GM03348 (cell line): ENCODE measurements at places on chromosomes 7 and 10.

GRCh38 chr7:138233189-138233588 lies 156.9 kb downstream of the AKR1D1 start:
- no peak for DNase-seq

DNA sequence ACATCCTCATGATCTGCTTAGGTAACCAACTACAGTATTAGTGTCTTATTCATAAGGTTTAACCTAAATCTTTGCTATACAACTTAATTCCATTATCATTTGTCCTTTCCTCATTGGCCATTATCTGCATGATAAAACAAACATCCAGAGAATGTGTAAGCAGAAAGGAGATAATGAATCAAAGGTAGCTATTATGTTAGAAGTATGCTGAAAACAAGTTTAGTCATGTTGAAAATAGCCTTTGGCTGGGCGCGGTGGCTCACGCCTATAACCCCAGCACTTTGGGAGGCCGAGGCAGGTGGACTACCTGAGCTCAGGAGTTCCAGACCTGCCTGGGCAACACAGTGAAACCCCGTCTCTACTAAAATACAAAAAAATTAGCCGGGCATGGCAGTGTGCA lies 78.2 kb downstream of the NT5C2 start:
- no peak for DNase-seq

DNA sequence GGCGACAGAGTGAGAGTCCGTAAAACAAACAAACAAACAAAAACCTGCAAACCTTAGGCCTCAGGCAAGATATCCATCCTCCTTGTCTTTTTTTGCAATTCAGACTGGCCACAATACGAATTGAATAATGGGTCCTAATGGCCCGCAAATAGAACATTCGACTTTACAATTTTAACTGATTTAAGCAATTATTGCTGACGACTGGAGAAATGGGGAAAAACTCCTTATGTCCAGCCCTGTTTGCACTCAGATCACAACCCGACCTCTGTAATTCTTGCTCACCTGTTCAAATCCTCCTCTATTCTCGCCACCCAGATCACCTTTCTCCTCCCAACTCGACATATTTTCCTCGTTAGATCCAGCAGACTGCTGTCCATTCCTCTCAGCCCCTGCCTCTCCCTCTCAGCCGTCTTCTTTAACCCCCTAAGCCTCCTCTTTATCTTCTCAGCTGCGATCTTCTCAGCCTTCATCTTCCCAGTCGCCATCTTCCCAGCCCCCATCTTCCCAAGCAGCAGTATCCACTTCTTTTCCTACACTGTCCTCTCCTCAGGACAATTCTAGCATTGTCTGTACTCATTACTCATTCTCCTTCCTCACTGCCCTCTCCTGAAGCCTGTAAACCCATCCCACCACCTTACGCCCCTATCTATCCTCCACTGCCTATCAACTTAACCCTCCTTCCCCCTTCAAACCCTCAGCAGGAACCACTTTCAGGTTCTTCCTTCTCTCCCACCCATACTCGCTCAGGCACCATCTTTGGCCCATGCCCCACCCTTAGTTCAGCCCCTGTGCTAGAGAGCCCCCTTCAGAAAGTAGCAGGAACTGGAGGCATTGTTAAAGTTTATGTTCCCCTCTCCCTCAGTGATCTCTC lies 61.8 kb downstream of the LRRC17 start:
- DNase-seq = no peak

DNA sequence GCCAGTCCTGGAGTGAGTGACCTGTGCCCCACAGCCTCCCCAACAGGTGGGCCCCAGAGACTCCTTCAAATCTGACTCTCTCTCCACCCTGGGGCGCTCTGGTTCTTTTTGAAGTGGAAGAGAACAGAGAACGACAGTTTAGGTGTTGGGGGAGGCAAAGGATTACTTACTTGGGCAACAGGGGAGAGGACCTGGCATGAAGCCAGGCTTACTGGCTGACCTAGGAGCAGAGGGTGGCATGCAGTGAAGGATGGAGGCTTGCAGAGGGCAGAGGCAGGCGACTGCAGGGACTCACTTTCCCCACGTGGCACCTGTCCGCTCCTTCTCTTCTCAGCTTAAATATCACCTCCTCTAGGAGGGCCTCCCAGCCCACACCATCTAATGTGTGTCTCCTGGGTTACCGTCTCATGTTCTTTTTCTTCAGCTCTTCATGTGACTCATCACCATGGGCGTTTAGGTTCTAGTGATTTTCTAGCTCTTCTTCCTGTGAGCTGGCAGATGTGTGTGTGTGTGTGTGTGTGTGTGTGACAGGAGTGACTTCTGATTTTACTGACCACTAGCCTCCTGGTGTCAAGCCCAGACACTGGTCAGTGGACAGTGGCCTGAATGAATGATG lies 15.5 kb downstream of the LZTS2 start:
- DNase-seq = peak; percentile 59

GRCh38 chr10:75899816-75900390 lies 468.5 kb downstream of the LRMDA start:
- no peak for DNase-seq

- no peak for DNase-seq
Observed at GRCh38 chr10:126203746-126204145, 184.5 kb downstream of the ADAM12 start.
